ENCODE measurements at places on chromosomes 1 and 21.

- no peak for DNase-seq
Observed at GRCh38 chr21:17462276-17462981, 50.4 kb upstream of the CXADR start.

- no peak for DNase-seq
Observed at GRCh38 chr1:237471956-237472355, 418.8 kb downstream of the ZP4 start.

DNA sequence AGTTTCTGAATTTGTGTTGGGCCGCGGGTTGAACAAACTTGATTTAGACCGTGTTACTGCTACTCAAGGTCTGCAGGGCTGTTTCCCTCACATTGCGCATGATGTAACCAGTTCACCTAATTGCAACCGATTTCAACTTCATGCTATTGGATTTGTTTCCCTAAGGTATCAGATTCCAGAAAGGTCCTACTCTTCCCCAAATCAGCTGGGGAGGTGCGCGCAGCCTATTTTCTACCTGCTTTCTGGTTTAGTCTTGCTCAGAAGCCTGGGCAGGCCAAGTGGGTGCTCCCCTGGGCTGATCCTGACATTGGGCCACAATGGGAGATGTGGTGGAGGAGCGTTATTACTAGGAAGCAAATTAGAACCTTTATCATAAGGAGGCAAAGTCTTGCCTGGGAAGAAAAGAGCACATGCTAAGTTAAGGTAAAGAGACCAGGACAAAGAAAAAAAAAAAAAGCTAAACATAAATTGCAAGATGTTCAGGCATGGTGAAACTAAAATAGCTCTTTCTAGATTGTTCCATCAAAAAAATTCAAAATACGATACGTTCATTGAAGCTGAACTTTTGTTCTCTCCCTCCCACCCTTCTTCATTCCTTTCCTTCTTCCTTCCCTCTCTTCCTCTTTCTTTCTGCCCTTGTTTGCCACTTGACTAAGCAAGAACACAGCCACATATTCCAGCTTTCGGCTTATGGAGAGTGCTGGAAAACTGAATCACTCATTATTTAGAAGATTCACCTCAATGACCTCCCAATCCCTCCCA lies 28.8 kb upstream of the TARBP1 start:
- no peak for DNase-seq

GRCh38 chr1:45051005-45051772 lies 39.1 kb downstream of the UROD start:
- peak; percentile 10 for DNase-seq

- DNase-seq: no peak
Observed at GRCh38 chr1:25805863-25806225, 5.9 kb downstream of the SELENON start.

DNA sequence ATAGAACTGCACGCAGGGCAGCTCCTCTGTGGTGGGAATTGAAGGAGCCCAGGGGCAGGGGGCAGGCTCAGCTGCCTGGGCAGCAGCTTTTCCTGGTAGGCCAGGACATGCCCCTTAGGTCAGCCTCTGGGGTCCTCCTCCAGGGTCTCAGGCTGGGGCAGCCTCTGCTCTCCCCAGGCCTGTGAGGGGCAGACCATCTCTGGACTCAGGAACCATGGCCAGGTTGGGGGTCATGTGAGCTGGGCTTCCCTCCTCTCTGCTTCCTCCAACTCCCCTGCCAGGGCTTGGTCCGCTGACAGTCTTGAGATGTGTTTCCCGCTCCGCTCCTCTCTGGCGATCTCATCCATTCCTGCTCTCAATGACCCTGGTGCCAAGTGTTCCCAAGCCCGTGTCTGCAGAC lies 5.7 kb downstream of the C1orf210 start:
- no peak for DNase-seq

GRCh38 chr1:84842748-84843231 lies 50.2 kb downstream of the LPAR3 start:
- no peak for DNase-seq

DNA sequence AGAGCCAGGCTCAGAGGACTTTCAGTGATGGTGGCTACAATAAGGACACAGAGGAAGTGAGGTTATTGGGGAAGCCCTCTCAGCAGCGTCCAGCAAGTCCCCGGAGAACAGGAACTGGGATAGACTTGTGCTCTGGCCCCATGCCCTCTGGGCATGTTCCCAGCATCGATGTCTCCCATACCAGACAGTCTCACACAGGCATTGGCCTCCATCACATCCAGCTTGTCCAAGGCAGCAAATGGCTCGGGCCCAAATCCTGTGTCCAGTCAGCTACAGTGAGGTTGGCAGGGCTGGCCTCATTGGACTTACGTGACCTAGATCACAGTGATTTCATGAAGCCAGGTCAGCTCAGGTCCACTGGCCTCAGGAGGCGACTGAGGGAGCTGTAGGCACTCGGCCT lies 19.6 kb upstream of the TMEM54 start:
- DNase-seq: no peak

- DNase-seq: no peak
Observed at GRCh38 chr1:72326494-72326893, 44.2 kb upstream of the NEGR1 start.

- DNase-seq: no peak
Observed at GRCh38 chr1:14880456-14881316, 272.9 kb upstream of the TMEM51 start.

- no peak for DNase-seq
Observed at GRCh38 chr1:230067419-230067870, 407 bp downstream of the GALNT2 start.

DNA sequence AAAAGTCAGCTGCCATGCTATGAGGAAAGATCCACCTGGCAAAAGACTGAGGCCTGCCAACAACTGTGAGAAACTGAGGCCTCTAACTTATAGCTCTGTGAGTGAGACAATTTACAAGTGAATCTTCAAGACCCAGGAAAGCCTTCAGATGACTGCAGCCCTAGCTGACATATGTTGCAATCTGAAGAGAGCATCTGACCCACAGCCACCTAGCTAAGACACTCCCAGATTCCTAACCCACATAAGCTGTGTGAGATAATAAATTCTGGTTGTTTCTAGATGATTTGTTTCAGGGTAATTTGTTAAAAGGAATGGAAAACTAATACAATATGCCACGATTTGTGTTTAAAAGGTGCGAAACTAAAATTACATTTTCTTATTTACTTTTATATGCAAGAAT lies 55.1 kb downstream of the HFM1 start:
- DNase-seq: no peak

GRCh38 chr1:235947989-235948388 lies 81.3 kb upstream of the LYST start:
- no peak for DNase-seq

DNA sequence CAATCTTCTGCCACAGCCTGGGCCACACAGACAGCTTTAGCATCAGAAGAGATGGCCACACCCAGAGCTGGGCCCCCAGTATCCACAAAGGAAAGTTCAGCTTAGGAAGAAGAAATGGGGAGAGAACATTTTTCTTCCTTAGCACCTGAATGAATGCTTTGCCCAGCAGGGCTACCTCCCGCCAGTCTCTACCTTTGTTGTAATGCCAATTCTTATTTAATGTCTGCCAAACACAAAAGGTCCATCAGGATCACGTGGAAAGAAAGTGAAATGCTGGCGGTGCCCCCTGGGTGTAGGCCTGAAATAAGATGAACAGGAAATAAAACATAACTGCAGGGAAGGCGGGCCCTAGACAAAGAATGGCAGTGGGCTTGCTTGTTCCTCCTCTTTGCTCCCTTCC lies 125.6 kb downstream of the CACNA1E start:
- DNase-seq: no peak

- DNase-seq: no peak
Observed at GRCh38 chr1:155651861-155652661, 36.5 kb downstream of the YY1AP1 start.

DNA sequence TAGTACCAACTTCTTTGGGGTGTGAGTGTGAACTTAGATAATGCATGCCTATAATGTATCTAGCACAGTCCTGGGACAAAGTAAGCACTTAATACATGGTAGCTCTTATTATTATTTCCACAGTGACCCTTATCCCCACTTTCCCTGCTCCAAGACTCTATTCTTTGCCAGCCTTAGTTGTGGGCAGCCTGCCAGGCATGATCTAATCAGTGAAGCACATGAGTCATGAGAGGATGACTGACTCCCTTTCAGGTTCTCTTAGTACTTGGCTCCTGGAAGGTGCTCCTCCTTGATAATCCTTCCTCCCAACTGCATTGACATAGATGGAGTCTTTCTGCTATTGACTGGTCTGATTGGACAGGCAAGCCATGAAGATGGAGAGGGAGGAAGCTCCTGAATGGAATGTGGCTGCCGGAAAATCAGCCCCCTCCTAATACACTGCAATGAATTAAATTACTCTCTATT lies 17.4 kb upstream of the GNG12 start:
- no peak for DNase-seq

GRCh38 chr1:113946678-113947387 lies 17.7 kb downstream of the HIPK1 start:
- no peak for DNase-seq

DNA sequence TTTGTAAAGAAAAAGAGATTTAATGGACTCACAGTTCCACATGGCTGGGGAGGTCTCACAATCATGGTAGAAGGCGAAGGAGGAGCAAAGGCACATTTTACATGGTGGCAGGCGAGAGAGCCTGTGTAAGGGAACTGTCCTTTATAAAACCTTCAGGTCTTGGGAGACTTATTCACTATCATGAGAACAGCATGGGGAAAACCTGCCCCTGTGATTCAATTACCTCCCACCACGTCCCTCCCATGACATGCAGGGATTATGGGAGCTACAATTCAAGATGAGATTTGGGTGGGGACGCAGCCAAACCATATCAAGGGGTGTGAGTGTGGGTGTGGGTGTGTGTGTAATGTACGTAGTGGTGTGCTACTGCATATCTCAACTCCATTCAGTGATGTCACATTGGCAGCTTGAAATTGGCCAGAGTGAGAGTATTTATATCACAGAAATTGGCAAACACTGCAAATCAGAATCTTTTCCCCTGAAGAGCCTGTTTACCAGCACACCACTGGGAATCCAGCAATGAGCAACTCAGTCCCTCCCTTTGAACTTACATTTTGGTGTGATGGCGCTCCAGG lies 5.4 kb downstream of the ARHGEF10L start:
- no peak for DNase-seq

GRCh38 chr1:4308806-4309205 lies 345.6 kb upstream of the AJAP1 start:
- no peak for DNase-seq

- DNase-seq: no peak
Observed at GRCh38 chr1:51717842-51718241, 101.0 kb downstream of the OSBPL9 start.

DNA sequence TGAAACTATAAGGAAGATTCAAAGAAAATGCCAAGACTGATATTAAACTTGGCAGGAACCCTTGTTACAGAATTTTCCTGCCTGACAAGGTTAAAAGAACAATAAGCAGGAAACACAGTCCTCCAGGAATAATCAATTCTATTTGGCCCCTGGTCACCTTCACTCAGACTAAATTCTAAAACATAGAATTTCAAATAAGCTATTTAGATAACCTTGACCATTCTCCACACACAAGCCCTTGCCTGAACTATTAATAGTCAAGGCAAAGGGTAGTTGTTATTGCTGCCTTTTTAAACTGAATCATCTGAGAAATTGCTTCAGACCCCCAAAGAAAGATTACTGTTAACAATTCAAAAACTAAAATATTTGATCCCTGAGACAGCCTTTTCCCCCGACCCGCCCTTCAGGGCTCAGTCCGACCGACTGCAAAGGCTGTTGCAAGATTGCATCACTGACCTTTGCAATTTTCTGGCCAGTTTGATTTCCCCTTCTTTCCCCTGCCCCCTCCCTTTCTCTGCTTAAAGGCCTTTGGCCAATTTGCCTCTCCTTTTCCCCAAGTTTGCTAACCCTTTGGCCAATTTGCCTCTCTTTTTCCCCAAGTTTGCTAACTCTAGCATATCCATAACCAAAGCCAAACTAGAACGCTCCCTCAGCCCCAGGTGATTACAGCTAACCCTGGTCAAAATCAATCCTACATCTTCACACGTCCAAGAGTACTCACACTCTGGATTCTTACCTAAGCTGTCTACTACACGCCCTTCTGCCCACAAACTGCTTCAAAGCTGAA lies 1.4 kb upstream of the G0S2 start:
- no peak for DNase-seq

DNA sequence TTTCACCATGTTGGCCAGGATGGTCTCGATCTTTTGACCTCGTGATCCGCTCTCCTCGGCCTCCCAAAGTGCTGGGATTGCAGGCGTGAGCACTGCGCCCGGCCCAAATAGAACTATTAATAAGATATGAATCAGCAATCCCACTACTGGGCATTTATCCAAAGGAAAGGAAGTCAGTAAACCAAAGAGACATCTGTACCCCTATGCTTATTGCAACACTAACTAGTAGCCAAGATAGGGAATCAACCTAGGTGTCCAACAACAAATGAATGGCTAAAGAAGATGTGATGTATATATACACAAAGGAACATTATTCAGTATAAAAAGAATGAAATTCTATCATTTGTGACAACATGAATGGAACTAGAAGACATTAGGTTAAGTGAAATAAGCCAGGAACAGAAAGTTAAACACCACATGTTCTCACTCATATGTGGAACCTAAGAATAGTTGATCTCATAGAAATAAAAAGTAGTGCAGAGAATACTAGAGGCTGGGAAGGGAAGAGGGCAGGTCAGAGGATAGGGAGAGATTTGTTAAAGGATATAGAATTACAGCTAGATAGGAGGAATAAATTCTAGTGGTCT lies 48.8 kb downstream of the XPR1 start:
- no peak for DNase-seq

- DNase-seq: no peak
Observed at GRCh38 chr1:32696041-32696440, 6.5 kb downstream of the SYNC start.

GRCh38 chr1:172826096-172826741 lies 167.3 kb downstream of the FASLG start:
- no peak for DNase-seq

- peak; percentile 85 for DNase-seq
Observed at GRCh38 chr1:226125097-226125630, 61.4 kb downstream of the ACBD3 start.

DNA sequence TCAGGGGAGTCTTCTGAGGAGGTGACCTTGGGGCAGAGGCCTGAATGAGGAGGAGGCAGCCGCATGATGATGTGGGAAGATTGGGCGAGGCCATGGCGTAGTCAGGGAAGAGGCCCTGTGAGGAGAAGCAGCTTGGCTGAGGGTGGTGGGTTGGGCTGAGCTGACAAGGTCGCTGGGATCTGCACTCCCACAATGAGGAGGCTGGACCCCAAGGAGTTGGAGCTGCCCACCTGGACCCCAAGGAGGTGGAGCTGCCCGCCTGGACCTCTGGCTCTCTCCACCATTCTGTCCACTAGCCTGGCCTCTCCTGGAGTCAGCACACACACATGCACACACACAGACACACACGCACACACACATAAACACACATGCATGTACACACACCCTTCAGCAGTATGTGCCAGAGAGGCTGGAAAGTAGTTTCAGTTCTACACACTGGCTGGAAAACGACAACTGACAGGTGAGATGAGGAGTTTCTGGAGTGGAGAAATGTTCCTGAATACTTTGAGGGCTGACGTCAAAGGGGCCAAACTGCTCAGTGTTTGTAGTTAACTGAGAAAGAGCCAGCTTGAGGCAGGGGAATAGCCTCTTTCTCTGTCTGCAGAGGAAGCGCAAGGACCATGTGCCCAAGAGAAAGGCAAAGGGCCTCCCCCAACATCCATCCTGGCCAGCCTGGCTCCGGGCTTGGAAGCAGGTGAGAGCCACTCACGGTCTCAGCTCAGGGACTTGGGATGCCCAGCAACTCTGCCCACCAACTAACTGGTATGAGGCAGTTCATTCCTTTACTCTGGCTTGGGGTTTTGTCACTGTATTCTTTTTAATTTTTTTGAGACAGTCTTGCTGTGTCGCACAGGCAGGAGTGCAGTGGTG lies 7.1 kb downstream of the SMPDL3B start:
- DNase-seq: no peak

- no peak for DNase-seq
Observed at GRCh38 chr1:199067483-199067882, 428.6 kb downstream of the PTPRC start.
